Left ventricle myocardium superior (tissue), 1 donor: ENCODE measurements at places on chromosomes 2 and 18. TPM values are rescaled to one million over a fixed set of nuclear protein-coding genes. Genes with fewer than 3 reads are reported as not detected.
A peak's percentile ranks its signal among the peaks of the same experiment; 100 is the strongest.

- DNase-seq = no peak
These were observed 23.4 kb downstream of the LYPD1 start for GRCh38 chr2:132646540-132647108.

Gene GPR35
- 2.1 TPM for total RNA-seq

DNA sequence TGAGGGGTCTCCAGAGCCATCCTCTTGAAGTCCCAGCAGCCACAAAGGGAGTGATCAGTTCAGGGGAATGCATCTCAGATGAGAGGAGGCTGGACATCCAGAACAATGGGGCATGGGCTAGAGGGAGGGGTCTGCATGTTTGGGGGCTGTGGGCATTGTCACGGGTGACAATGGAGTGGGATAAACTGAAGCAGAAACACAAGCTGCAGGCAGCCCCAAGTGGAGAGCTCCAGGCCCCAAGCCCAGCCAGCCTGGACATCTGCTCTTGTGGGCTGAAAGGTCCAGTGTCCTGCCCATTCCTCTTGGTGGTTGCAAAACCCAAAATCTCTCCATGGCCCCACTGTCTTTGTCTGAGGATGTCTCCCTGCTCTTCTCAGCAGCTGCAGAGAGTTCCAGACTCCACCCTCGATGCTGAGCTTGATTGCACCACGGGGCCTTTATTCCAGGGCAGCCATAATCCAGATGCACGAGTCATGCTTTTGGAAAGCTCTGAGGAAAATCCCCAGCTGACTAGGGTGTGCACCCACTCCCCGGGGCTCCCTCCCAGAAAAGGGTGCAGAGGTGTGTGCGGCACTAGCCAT, 149.4 kb downstream of the TNS1 start:
- DNase-seq = peak; percentile 70

DNA sequence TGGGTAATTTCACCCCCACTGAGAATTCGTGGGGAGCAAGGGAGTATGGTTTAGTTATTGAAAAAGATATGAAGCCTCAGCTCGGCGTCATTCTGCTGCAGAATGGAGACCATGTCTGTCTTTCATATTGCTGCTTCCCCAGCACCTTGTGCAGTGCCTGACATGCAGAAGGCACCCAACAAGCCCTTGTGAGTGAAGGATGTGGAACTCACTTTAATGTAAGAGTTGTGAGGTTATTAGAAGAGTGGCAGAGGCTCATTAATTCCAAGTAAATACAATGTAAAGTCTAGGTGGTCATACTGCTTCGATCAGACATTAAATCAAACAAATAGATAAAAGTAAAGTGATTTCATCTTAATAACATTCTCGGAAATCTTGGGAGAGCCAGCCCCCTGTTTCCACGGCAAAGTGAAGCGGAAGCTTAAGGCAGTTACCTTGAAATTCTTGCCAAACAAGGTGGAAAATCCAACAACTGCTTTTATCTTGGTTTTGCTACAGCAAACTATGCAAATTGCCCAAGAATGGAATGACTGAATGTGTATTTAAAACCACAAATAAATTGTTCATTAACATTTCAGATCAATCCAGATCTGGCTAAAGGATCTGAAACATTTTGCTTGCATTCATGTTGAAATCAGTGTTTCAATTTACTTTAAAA, 9.6 kb downstream of the CFAP221 start:
- no peak for DNase-seq

DNA sequence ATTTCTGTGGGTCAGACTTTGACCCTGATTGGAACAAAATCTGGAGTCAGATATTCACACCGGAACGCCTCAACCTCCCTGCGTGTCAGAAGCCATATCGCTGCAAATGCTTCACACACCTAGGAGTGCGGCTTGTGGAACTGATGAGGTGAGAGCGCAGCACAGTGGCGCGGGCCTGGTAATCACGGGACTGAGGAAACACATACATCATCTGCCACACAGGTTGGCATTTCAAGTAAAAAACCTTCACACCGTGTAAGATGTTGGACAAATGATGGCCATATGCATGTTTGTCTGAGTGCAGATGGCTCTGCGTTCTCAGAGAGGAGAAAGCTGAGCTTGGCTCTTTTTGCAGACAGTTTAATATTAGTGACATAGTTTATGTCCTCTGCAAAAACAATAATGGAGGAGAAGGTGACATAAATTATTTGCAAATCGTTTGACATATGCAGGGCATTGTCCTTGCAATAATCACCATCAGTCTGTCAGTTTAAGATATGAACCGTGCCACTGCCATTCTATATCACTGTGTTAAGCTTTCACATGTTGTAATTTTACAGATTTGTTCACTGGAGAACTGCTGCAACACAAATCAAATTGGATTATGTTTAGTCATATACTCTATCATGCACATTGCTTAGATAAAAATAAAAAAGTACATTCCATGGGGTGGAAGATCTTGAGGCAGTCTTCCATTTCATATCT, 101.4 kb downstream of the MTX2 start:
- DNase-seq = no peak

DNA sequence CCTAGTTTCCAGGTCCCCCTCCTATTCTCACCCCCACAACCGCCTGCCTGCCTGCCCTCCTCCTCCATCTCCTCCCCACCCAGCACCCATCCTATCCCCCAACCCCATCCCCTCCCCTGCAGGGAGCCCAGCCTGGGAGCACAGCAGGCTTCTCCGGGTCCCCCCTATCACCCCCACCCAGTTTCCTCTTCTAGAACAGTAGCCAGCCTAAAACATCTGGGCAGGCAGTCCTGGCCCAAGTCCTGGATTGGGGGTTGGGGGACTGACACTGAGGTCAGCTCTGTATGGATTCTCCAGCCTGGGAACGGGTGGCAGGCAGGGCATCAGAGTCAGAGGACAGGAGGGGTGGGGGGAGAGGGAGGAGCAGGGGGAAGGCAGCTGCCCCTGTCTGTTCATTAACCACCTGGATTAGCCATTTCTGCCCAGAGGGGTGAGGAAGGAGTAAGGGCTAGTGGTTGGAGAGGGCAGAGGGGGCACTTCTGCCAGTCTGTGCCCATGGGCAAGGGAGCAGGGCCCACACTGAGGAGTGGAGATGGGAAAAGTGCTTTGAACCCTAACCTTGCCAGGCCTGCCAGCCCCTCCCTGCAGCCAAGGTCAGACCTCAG, 60.0 kb downstream of the TNS1 start:
- peak; percentile 54 for DNase-seq

DNA sequence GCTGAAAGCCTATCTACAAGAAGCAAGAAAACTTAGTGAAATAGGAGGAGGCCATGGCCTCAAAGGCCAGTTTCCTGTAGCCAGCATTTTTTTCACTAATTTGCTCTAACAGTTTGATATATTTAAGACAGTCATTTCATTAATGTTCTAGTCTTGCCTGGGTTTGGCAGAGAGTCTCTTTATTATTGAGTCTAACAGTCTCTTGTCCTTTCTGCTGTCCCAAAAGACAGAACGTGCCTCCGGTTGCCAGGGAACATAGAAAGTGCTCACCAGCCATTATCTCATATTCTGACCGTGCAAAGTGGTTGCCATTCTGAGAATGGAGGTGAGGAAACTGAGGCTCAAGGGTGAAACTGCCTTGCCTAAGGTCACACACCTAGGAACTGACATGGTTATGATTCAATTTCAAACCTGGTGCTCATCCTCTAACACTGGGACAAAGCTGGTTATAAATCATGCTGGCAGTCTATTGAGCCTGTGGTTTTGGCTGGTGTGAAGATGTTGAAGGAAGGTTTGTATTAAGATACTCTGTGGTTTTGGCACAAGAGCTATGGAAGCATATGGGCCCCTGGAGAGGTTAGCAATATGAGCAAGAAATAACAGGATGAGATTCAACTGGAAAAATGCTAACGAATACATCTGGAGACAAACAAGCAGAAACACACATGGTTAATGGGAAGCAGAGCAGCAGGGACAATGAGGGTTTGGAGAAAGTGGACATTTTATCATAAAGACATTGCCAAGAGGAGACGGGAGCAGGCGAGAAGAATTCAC, 903.3 kb upstream of the KLHL29 start:
- DNase-seq = no peak

- no peak for DNase-seq
These were observed 127.9 kb upstream of the SH3BP4 start for GRCh38 chr2:234823877-234824376.

- DNase-seq = no peak
These were observed 248.0 kb upstream of the SOX11 start for GRCh38 chr2:5444168-5444567.

Gene SLC40A1
- 57.5 TPM for total RNA-seq
